ENCODE measurements at places on chromosomes 13 and 19.

DNA sequence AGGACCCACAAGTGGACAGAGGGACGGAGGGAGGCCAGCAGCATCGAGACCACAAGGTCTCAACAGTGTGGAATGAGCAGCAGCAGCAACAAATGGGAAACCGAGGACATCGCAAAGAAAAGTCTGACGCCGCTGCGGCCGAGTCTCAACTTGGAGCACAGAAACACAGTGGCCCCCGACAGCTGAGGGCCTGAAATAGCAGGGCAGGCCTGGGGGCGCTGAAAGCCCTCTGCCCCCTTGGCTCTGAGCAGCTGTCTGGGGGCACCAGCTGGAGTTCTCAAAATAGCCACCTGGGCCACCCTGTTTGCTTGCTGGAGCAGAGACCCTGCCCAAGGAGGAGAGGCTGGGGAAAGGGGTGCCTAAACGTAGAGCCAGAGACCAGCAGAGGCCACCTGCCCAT is 5.9 kb upstream of the ISYNA1 start:
- DNase-seq: no peak

DNA sequence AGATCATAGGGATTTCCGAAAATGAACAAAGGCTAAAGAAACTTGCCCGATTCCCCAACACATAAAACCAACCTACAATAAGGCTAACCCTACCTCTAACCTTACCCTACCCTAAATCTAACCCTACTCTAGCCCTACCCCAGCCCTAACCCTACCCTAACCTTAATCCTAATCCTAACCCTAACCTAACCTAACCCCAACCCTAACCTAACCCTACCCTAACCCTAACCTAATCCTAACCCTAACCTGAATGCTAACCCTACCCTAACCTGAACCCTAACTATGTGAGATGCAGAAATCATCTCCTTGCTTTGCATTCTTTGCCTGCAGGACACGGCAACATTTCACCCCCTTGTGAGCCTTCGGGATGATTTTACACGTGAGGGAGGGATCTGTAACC is 67.6 kb upstream of the SOX1 start:
- no peak for DNase-seq

GRCh38 chr13:20787180-20787579 is 13.4 kb upstream of the EEF1AKMT1 start:
- no peak for DNase-seq

- no peak for DNase-seq
Measured at GRCh38 chr19:1232652-1233072, 5.1 kb downstream of the CBARP start.

GRCh38 chr13:82248762-82249161 is 1633.5 kb downstream of the SLITRK1 start:
- no peak for DNase-seq

- no peak for DNase-seq
Measured at GRCh38 chr13:34381228-34381627, 560.8 kb upstream of the NBEA start.

GRCh38 chr13:59360108-59360507 is 803.6 kb downstream of the DIAPH3 start:
- no peak for DNase-seq

DNA sequence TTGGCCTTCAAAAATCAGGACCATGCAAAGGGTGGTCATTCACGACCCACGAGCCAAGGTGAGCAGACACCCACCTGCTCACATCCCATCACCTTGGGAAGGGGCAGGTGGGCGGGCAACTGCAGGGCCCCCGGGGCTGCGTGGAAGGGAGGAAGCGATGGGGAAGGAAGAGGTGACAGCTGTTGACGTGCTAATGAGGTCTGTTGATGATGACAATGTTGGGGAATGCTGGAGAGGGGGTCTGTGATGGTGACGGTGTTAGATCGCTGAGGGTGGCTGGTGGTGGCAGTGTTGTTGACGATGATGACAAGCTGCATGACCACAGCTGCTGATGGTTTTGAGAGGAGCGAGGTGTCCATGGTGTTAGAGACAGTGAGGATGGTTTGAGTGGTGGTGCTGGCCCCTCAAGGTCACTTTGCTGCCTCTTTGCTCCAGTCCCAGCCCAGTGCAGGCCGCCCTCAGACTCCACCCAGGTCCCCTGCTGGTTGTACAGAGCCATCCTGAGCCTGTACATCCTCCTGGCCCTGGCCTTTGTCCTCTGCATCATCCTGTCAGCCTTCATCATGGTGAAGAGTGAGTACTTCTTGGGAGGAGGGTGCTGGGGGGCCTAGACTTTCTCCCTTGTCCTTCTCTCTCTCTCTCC is 900 bp downstream of the MCEMP1 start:
- no peak for DNase-seq

- DNase-seq: no peak
Measured at GRCh38 chr19:15923702-15924101, 10.6 kb downstream of the CYP4F11 start.

DNA sequence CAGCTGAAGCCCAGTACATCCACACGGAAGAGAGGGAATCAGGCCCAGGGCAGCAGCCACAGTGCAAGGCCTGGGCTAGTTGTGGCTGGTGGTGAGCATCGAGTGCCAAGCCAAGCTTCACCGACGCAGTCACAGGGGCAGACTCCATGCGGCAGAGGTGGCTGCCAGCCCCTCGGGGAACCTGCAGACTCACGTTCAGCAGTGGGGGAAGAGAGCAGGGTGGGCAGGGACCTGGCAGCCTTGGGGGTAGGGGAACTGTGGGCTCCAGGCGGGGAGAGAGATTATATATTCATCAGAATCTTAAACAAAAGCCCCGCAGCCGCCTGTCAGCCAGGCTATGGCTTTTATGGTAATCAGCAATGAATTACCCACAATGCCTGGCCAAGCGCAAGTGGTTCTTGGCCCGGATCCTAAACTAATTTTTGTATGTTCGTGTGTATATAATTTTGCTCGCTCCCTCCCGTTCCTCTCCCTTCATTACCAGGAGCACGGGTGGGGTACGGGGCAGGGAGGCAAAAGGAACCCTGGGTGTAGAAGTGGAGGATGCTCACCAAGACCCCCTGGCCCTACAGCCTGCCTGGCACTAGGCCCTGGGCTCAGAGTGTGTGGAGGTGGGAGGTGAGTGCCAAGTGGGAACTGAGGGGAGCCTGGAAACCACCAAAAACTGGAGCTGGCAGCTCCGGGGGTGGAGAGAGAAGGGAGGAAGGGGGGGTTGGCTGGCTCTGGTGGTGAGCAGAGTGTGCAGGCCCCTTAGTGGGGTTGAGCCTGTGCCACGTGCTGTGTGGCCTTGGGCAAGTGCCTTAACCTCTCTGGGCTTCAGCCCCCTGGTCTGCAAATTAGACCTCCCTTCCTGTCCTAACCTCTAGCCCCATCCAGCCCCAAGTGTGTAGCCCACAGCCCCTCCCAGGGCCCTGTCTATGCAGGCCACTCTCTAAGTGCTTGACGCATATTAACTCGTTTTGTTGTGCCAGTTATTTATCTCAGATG is 31.9 kb downstream of the PTPRS start:
- peak; percentile 32 for DNase-seq

DNA sequence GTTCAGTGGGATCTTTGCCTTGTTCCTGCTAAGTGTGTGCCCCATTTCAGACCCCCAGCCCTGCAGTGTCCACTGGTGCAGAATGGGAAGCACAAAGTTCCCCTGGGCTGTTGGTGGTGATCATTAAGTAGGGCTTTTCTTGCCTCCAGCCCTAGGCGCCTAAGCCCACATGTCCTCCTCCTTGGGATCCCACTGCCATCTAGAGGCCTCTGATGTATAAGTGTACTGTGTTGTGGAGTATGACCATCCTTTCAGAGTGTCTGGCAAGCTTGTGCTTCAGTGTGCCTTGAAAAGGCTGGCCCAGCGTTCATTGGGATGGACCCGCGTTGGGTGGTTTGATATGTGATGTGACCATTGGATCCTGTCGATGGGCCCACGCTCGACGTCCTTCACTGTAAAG is 71.2 kb downstream of the WASF3 start:
- DNase-seq: no peak

DNA sequence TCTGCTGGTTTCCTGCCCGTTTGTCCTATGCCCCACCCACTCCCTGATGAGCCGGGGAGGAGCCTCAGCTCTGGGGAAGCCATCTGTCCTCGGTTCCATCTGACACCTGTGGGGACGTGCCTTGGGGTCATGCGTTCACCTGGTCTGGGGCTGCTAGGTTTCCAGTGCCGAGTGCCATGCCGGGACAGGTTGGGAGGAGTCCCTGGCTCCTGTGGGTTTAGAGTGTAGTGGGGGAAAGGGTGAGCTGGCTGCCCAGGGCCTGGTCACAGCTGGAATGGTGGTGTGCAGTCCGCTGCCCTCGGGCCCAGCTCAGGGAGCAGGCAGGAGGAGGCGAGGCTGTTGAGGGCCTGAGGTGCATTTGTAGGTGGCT is 2.5 kb downstream of the KDM4B start:
- DNase-seq: no peak

DNA sequence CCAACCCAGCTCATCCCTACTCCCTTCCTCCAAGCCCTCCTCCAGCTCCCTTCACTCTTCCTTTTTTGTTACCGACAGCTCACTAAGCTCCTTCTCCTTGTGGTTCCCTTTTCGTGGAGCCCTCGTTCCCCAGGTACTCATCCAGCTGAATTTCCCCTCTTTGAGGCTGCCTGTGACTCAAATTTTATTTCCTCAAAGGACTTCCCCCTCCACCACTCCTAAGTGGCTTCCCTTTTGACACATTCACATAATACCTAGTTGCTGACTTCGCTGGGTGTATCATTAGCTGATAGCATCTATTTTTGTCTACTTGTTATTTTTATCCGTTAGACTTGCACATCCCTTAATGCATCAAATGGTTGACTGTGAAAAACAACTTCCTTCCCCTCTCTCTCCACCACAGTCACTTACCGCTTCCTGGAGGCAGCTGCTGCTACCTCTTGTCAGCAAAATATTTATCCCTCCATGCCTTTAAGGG is 14.5 kb downstream of the FFAR2 start:
- DNase-seq: no peak

DNA sequence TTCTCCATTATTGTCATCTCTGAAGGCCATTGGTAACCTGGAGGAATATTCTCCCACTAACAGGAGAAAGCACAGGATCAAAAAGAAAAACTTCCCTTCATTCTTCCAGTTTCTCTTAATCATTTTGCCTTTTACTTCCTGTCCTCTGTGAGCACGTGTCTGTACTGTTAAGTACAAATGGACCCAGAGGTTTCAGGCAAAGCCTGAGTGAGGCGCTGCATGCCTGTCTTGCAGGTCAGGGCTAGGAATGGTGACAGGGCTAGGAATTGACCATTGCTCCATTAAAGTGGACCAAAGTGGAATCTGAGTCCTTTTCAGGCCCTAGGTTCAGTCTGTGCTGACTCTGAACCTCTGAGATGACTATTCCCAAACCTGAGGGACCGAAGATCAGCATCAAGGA is 326.7 kb downstream of the SHISA2 start:
- DNase-seq: no peak

GRCh38 chr13:74134777-74135325 is 647 bp upstream of the KLF12 start:
- DNase-seq: peak; percentile 23

DNA sequence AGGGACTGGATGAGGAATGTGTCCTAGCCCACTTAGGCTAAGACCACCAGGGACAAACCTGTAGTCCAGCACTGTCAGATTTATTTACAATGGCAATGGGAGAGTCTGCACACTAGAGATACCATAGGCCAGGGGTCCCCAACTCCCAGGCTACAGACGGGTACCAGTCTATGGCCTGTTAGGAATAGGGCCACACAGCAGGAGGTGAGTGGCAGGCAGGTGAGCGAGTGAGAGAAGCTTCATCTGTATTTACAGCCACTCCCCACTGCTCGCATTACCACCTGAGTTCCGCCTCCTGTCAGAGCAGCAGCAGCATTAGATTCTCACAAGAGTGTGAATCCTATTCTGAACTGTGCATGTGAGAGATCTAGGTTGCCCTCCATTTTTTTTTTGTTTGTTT is 2.4 kb downstream of the THAP8 start:
- no peak for DNase-seq

- no peak for DNase-seq
Measured at GRCh38 chr19:35141837-35142605, 1.0 kb upstream of the FXYD7 start.

- peak; percentile 17 for DNase-seq
Measured at GRCh38 chr13:73803997-73804396, 330.2 kb downstream of the KLF12 start.

- peak; percentile 11 for DNase-seq
Measured at GRCh38 chr19:43316591-43317319, 36.7 kb upstream of the CD177 start.

DNA sequence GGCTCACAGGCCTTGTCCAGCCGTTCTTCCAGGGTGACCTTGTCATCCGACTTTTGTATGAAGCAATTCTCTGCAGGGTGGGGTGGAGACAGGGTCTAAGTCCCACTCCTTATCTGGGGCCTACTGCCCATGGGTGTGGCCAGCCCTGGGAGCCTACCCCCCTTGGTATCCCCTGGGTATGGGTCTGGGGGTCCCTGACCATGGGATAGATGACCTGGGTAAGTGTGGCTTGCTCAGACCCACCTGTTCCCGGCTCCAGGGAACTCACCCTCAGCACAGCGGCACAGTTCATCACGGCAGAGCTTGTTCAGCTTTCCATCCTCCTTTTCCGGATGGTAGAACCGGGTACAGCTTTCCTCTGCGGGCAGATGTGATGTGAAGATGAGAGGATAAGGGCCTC is 9.2 kb upstream of the TNFSF14 start:
- no peak for DNase-seq

- DNase-seq: no peak
Measured at GRCh38 chr19:53507523-53508442, 30.2 kb upstream of the ZNF331 start.

DNA sequence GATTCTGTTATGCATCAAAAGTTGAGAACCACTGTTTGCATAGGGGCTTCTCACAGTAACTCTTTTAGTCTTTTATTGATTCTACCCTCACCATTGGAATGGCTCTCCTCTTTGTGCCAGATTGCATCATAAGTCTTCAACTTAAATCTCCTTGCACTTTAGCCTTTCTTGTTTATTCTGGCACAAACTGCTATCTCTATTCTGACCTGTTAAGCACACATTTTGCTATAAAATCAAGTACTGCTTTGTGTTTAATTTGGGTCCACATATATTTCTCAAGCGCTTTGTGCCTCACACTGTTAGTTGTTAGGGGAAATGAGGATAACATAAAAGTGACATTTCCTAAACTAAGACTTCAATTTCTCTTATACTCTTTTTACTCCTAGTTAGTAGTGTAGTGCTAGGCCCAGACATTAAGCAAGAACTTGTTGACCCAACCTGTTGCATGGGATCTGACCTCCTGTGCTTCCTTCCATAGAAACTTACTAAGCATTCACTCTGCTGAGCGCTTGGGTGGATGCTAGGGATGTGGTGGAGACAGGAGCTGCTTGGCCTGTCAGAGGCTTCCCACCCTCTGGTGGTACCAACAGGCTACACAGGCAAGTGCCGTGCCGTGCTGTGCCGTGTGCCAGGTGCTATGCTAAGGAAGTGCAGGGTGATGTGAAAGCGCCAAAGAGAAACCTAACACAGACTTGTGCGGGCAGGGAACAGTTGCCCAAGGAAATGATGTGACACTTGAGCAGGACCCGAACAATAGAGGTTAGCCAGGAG is 1.2 kb downstream of the UTP14C start:
- DNase-seq: no peak
